NCI-H1105 (cell line): ENCODE measurements at places on chromosomes 5 and 9.

DNA sequence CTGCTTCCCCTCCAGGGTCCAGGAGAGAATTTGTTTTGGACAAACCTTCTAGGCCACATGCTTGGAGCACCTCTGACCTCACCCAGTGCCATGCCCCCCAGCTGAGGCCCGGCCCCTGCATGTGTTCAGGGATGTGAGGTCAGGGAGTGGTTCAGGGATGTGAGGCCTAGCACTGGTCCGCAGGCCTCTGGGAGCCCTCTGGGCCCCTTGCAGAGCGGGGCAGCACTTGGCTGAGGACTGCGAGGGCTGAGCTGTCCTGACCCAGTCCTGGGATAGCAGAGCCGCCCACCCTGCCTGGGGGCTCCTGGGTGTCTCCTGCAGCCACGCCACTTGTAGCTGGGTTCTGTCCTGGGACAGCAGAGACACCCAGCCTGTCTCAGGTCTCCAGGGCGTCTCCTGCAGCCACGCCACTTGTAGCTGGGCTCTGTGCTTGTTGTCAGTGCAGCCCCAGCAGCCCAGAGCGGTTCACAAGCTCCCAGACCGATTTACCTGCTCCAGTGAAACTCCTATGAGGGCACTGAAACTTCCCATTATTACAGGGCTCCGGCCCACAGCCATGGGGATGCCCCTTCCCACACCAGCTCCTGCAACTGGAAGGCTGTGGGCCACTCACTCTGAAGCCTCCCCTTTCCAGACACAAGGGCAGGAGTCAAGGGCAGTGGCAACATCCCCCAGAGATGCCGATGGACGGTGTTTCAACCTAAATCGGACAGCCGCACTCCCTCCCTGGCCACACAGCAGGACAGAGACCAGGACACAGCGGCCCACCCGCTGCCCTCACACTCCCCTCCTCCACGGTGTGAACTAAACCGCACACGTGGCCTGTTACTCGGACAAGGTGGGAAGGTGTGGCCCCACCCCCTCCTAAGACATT lies 5.4 kb upstream of the CEP72 start:
- DNase-seq = no peak

DNA sequence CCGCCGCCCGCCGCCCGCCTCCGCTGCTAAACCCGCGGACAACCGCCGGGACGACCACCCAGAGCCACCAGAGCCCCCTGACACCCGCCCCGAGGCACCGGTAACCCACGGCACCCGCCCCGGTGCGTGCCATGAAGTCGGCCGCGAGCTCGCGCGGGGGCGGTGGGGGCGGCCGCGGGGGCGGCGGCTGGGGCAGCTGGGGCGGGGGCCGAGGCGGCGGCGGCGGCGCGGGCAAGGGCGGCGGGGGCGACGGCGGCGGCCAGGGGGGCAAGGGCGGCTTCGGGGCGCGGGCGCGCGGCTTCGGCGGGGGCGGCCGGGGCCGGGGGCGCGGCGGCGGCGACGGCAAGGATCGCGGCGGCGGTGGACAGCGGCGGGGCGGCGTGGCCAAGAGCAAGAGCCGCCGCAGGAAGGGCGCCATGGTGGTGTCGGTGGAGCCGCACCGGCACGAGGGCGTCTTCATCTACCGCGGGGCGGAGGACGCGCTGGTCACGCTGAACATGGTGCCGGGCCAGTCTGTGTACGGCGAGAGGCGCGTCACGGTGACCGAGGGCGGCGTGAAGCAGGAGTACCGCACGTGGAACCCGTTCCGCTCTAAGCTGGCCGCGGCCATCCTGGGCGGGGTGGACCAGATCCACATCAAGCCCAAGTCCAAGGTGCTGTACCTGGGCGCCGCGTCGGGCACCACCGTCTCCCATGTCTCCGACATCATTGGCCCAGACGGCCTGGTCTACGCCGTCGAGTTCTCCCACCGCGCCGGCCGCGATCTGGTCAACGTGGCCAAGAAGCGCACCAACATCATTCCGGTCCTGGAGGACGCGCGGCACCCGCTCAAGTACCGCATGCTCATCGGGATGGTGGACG lies 499 bp downstream of the FBLL1 start:
- DNase-seq = no peak

DNA sequence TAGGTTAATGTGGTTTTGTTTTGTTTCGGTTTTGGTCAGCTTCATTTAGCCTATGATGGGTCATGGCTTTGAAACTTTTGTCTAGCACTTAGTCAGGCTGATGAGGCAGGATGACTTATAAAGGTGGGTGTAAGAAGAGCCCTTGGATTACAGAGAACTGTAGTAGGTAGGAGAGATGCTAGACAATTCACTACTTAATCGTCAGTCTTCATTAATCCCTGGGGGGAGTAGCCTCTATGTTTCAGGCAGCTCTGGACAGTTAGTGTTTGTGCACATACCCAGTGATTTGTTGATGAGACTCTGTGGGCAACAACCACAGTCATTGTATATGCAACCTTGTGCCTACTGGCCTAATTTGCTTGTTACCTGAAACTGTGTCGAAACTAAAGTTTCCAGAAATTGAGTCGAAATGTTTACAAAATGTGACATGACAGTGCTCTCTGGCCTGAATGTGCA lies 113.3 kb downstream of the MTREX start:
- no peak for DNase-seq

- DNase-seq = no peak
These were observed 436.2 kb downstream of the DTWD2 start for GRCh38 chr5:118552146-118552545.

GRCh38 chr5:152125661-152126205 lies 201.1 kb upstream of the GLRA1 start:
- no peak for DNase-seq

DNA sequence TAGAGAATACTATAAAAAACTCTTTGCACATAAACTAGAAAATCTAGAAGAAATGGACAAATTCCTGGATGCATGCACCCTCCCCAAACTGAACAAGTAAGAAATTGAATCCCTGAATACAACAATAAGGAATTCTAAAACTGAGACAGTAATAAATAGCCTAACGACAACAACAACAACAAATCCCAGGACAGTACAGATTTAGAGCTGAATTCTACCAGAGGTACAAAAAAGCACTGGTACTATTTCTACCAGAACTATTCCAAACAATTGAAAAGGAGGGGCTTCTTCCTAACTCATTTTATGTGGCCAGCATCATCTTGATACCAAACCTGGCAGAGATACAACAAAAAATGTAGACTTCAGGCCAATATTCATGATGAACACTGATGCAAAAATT lies 394.4 kb upstream of the RORB start:
- DNase-seq = no peak

DNA sequence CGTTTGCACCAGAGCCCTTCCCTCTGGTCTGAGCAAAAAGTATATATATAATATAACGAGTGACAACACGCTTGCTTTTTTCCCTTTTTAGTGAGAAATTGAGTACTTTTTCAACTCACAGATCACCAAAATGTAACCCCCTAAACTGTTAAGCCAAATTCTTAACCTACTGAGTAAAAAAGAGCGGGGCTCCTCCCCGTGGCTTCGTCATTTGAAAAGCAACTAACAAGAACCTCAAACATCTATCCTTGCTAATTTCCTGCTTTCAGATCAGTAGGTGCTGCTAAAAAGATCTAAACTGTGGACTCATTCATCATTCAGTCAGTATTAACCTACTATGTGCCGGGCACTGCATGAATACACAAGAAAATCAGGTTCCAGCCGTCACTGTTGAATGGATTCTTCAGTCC lies 1.0 kb upstream of the PTBP3 start:
- no peak for DNase-seq
